Fibroblast of villous mesenchyme (primary cell): ENCODE measurements at places on chromosomes 11 and 22. TPM values are rescaled to one million over a fixed set of nuclear protein-coding genes. Genes with fewer than 3 reads are reported as not detected.

GRCh38 chr11:126929179-126930061 lies 71.2 kb downstream of the KIRREL3 start:
- peak; percentile 32 for DNase-seq

- no peak for DNase-seq
These were observed 26.0 kb downstream of the SERPINH1 start for GRCh38 chr11:75588051-75588481.

GRCh38 chr11:78868563-78868962 lies 293.9 kb upstream of the NARS2 start:
- no peak for DNase-seq

- no peak for DNase-seq
These were observed 71.4 kb upstream of the CCND1 start for GRCh38 chr11:69569306-69570200.

DNA sequence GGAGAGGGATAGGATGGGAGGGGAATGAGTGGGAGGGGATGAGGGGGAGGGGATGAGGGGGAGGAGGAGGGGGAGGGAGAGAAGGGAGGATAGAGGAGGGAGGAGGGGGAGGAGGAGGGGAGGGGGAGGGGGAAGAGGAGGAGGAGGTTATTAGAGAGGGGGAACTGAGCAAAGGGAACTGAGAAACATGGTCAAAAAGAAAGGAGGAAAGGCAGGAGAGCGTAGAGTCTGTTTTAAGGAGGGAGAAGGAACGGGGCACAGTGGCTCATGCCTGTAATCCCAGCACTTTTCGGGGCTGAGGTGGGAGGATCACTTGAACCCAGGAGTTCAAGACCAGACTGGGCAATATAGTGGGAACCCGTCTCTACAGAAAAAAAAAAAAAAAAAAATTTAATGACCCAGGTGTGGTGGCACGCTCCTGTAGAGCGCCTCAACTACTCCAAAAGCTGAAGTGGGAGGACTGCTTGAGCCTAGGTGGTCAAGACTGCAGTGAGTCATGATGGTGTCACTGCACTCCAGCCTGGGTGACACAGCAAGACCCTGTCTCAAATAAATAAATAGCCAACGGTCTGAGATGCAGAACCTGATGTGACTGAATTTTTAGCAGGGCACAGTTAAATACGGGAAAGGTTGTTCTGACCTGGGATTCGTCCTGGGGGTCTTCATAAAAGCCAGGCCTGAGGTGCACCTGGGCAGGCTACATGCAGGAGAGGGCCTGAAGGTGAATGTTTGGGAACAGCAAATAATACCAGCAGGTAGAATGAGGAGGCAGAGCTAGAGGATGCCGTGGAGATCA lies 4.0 kb downstream of the B3GNT6 start:
- DNase-seq, result no peak

- DNase-seq, result no peak
These were observed 31.5 kb downstream of the TRMU start for GRCh38 chr22:46366801-46367706.

DNA sequence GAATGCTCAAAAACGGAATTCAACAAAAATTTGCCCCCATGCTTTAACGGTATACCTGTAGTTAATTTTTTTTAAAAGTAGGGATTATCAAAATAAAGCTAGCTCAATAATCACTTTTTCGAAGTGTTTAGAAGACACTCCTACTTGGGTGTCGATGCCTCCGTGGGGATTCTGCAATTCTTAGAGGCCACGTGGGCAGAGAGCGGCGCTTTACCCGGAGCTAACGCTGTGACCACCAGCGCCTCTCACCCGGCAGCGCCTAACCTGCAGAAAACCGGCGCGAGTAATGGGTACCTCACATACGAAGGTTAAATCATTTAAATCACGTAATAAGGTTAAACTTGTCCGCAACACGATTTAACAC lies 583 bp downstream of the TAF1D start:
- peak; percentile 73 for DNase-seq

- DNase-seq, result no peak
These were observed 24.2 kb downstream of the GTPBP1 start for GRCh38 chr22:38729946-38730345.

DNA sequence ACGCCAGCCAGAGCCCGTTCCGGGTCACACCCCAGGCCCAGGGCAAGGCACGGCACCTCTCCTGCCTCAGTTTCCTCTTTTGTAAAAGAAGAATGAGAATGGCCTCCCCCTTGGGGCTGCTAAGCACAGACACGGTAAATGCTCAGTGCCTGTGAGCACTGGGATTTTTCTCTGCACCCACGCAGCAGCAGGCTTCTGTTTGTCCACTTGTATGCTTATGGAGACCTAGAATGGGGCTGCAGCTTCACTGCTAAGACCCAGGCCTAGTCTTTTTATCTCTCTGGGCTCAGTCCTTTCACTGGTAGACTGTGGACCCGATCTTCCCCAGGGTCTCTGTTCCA lies 1327.9 kb downstream of the TBC1D22A start:
- DNase-seq, result no peak

- DNase-seq, result no peak
These were observed 159.5 kb upstream of the BLID start for GRCh38 chr11:122275508-122275907.

DNA sequence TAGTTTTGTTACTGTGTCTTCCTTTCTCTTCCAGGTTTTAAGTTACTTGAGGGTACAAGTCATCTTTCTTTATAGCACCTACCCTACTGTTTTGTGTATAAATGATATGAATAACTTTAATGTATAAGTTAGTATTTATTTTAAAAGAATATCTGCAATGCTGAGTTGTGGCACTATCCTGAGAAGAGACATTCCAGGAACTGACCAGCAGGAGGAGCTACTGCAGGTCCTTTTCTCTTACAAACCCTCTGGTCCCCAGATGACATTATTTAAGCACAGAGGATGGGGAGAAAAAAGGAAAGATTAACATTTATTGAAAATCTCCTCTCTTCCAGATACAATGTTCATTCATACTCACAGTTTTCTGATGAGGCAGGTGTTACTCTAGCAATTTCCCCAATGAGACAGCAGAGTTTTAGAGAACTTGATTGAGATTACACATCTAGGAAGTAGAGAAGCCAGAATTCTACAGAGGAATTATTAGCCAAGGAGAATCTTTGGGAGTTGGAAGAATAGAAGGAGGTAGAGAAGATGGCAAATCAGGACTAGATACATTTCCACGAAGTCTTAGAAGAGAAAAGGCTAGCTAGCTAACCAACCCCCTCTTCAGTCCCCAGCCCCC lies 541.2 kb upstream of the API5 start:
- no peak for DNase-seq

DNA sequence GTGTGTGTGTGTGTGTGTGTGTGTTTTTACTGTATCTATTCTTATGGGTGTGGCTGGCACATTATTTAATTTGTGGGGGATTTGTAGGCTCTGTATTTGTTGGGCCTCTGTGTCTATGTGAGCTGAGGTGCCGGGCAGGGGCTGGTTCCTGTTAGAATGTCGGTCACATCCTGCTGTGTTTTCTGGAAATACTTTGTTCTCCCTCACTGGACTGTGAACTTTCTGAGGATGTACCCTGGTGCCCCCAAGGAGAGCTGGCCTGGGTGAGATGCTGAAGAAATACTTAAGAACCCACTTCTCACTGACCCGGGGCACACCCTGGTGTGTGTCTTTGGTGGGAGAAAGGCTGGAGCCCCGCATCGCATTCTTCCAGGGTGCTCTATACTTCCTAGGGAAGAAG lies 28.6 kb downstream of the KIAA1671 start:
- DNase-seq, result no peak

DNA sequence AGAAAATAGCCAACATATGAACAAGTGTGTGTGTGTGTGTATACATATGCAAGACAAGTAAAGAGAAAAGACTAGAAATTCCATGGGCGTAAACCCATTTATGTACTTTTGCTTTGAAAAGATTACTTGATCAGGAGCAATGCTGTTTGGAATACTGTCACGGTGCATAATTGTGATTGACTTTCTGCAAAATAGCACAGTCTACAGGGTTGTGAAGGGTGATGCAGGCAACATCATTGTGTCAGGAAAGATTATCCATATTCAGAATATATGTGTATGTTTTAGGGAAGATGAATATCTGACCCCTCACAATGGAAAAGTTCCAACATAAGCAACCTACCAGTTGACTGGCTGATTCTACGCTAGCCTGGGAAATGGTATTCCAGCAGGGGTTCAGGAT lies 307.7 kb downstream of the JRKL start:
- no peak for DNase-seq

- DNase-seq, result no peak
These were observed 27.6 kb downstream of the SLC35F2 start for GRCh38 chr11:107830915-107831540.

GRCh38 chr22:32926600-32926999 lies 125.1 kb downstream of the TIMP3 start:
- peak; percentile 51 for DNase-seq

GRCh38 chr11:85695546-85695945 lies 9.6 kb upstream of the CCDC89 start:
- no peak for DNase-seq

- DNase-seq, result no peak
These were observed 2.9 kb upstream of the LMO1 start for GRCh38 chr11:8266246-8267241.

DNA sequence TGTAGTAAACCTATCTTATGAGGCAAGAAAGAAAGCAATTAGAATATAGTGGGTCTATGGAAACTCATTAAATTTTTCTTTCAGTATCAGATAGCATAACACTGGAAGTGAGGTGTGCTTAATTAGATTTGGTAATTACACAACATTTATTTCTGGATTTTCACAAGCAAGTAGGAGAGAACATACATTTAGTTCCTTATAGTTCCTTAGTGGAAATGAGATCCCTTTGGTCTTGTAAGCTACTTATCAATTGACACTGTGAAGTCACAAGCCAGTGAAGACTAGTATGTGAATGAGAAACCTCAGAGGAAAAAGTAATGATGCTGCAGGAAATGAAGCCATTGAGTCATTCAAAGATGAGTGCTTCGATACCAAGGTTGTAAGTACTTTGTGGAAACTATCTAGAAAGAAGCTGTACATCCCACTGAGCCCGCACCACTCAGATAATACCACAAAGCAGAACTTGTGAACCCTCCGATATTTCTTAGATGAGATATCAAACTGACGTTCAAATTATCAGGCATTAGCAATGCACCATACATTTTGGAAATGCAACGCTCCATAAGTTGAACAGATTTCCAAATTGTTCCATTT lies 53.5 kb downstream of the ENTHD1 start:
- DNase-seq, result no peak

DNA sequence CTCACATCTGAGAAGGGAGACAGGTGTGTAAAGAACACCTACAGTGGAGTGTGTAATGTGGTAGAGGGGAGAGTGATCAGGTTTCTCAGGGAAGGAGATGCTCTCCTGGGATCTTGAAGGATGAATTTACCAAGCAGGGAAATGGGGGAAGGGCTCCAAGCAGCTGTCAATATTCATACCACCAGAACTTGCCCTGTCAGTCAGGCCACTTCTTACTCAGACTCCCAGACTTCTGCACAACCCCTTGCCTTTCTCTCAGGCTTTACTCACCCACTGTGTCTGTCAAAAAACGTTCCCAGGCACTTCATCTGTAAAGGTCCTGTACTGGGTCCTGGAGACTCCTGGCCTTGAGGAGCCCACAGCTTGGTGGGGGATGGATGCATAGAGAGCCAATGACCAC lies 14.0 kb upstream of the FCHSD2 start:
- no peak for DNase-seq

GRCh38 chr11:121497176-121497998 lies 44.6 kb upstream of the SORL1-AS1 start:
- no peak for DNase-seq

GRCh38 chr11:81941998-81942397 lies 791.7 kb downstream of the FAM181B start:
- DNase-seq, result no peak

- DNase-seq, result no peak
These were observed 32.7 kb upstream of the HTR3A start for GRCh38 chr11:113942256-113942655.

- no peak for DNase-seq
These were observed 23.2 kb downstream of the RTN4R start for GRCh38 chr22:20244691-20245576.

DNA sequence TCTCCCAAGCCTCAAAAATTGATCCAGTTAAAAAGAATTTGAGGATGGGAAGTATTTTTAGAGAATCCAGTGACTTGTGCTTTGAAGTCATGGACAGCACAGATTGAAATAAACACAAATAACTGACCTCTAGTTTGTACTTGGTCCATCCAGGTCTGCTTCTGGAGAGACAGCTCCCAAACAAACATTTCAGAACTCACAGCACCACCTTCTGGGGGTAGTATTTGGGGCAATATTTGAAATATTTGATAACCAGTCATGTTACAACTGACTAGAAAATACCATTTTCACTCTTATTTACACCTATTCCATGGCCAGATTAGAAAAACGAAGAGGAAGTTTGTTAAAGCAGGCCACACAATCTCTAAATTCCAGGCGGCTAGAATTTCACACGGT lies 56.2 kb downstream of the CTSC start:
- no peak for DNase-seq

- DNase-seq, result no peak
These were observed 3.5 kb downstream of the MYO7A start for GRCh38 chr11:77131560-77131959.

DNA sequence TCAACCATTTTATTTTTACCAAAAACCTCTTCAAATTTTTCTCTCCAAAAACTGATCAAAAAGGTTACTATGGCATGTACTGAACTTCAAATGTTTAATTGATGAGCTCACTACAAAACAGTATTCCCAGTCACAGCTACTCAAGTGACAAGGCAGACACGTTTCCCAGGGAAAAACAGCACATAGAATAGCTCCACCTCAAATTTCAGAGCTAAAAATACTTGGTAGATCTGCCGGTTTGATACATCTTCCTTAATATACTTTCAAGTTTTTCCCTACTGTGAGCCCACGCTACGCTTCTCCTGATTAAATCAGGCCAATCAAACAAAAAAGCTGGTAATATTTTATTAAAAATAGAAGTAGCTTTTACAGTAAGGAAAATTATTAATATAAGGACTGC lies 100.4 kb downstream of the EFCAB6 start:
- no peak for DNase-seq

- DNase-seq, result no peak
These were observed 1.3 kb upstream of the DGKZ start for GRCh38 chr11:46345881-46346484.

- peak; percentile 91 for DNase-seq
These were observed 149.8 kb downstream of the CCDC34 start for GRCh38 chr11:27213232-27213660.

CDC45 gene
- 8.1 and 10.4 TPM in 2 replicates for total RNA-seq

TRPC6 gene
- 26.4 and 35.8 TPM in 2 replicates for total RNA-seq

SLC29A2 gene
- total RNA-seq, result 0.64 and 0.86 TPM in 2 replicates

CAPRIN1 gene
- 172 and 240 TPM in 2 replicates for total RNA-seq

CENPM gene
- total RNA-seq, result 14.2 and 21.6 TPM in 2 replicates

KCNJ4 gene
- not detected in 2 replicates for total RNA-seq

MN1 gene
- total RNA-seq, result 0.86 and 3.9 TPM in 2 replicates

KDM4E gene
- total RNA-seq, result not detected in 2 replicates

CARD18 gene
- under 0.01 and 2.9 TPM in 2 replicates for total RNA-seq

CABP4 gene
- not detected in 2 replicates for total RNA-seq

TRIM49D2 gene
- total RNA-seq, result not detected in 2 replicates

C22orf39 gene
- total RNA-seq, result 11.3 and 12.5 TPM in 2 replicates

POU2AF3 gene
- total RNA-seq, result not detected in 2 replicates

CHRM1 gene
- not detected in 2 replicates for total RNA-seq

DAGLA gene
- total RNA-seq, result 2.2 and 2.6 TPM in 2 replicates
